CD4-positive, alpha-beta memory T cell (primary cell): ENCODE measurements at places on chromosomes 2 and 18. TPM values are rescaled to one million over a fixed set of nuclear protein-coding genes. Genes with fewer than 3 reads are reported as not detected.

AOX1 gene
- total RNA-seq: not detected

- no peak overlapping the region for H3K4me3 ChIP-seq
- no peaks in the 10 kb centered on the region for H3K4me1 ChIP-seq
- peaks cover 60% of the 10 kb centered on the region for H3K36me3 ChIP-seq
- H3K27ac ChIP-seq: no peak overlapping the region
- H3K27me3 ChIP-seq: no peaks in the 10 kb centered on the region
These were observed 43.2 kb upstream of the GPR75 start for GRCh38 chr2:53903011-53903410.

DNA sequence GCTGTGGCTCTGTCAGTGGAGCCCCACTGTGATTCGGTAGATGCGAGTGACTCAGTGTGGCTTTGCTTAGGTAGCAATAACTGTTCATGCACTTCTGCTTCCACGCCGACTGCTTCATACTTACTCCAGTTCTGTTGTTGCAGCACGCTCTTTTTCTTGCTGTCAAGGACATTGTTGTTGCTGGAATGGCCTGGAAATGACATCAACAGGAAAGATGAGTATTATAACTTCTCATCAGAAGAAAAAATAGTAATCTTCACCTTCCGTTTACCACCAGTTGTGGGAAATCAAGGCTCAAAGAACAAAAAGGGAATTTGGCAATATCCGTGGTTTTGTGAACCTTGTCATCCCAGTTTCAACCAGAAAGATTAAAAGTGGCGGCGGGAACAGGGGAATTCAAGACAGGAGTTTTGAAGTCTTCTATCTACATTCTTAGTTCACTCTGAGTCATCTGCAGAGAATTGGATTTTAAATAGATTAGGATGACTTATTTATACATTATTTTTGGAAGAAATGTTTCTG lies 8.3 kb downstream of the TM4SF20 start:
- H3K27me3 ChIP-seq: no peaks in the 10 kb centered on the region
- H3K27ac ChIP-seq: no peak overlapping the region
- H3K4me1 ChIP-seq: no peaks in the 10 kb centered on the region
- H3K36me3 ChIP-seq: no peaks in the 10 kb centered on the region

GRCh38 chr2:24448797-24449196 lies 42.3 kb upstream of the NCOA1 start:
- H3K27ac ChIP-seq: no peak overlapping the region
- DNase-seq: no peak
- no peaks in the 10 kb centered on the region for H3K36me3 ChIP-seq
- no peaks in the 10 kb centered on the region for H3K27me3 ChIP-seq
- no peak overlapping the region for H3K4me3 ChIP-seq

DNA sequence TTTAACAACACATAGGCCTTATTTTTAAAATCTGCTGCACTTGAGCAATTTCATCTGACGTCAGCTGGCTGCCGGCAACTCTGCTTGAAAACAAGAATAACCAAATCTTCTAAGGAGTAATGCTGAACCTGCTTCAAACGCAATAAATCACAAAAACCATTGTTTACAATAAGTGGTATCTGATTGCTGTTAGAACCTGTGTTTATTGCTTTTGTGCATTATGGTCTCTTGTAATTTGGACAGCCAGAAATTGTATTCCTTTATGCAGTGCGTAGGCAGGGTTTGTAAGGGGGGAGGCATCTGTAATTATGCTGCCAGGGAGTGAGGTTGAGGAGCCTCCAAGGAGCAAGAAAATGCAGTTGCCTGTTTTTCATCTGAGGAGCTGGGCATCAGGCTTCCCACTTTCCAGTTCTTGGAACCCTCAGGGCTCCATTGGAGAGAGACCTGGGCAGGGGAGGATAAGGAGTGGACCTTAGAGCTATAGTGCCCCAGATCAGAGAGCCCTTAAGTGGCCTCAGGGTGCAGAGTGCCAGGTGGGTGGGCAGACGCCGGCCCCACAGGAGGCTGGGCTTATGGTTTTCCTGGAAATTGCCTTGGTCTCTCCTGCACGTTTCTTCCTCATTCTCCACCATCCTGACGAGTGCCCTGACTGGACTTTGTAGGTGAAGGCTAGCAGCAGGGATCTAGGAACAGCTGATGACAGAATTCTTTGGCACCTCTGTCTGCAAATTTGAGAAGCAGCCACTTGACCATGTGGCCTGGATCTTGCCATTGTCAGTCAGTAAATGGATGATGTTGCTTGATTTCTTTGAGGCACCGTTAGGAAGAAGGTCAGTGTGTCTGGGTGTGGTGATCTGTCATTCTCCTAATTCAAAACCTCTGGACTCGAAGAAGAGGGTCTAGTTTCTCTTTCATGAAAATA lies 129.2 kb downstream of the KLHL29 start:
- no peak overlapping the region for H3K27ac ChIP-seq
- H3K4me1 ChIP-seq: no peaks in the 10 kb centered on the region
- no peak overlapping the region for H3K4me3 ChIP-seq
- H3K27me3 ChIP-seq: no peaks in the 10 kb centered on the region
- H3K36me3 ChIP-seq: no peaks in the 10 kb centered on the region

DNA sequence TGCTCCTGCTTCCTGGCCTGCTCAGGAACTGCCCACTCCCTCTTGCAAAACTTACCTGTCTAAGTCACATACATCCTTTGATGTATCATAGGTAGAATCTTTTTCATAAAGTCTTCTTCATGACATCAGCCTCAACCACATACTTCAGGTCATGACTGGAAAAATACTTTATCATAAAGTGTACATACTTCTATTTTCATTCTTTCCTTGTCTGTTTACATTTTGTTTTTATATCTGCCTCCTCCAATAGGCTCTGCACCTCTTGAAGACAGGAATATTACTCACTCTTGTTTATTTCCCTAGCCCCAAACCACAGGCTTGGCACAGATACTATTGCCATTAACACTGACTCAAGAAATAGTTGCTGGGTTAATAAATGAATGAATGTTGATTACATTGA lies 43.6 kb upstream of the ZNF804A start:
- DNase-seq: no peak
- no peaks in the 10 kb centered on the region for H3K27me3 ChIP-seq
- H3K27ac ChIP-seq: no peak overlapping the region
- no peaks in the 10 kb centered on the region for H3K36me3 ChIP-seq
- no peaks in the 10 kb centered on the region for H3K4me1 ChIP-seq

- peak overlapping the region; percentile 78 for H3K4me3 ChIP-seq
- no peaks in the 10 kb centered on the region for H3K27me3 ChIP-seq
- DNase-seq: peak; percentile 51
- H3K27ac ChIP-seq: peak overlapping the region; percentile 62
These were observed 22.8 kb downstream of the ZSCAN30 start for GRCh38 chr18:35267161-35267651.

DNA sequence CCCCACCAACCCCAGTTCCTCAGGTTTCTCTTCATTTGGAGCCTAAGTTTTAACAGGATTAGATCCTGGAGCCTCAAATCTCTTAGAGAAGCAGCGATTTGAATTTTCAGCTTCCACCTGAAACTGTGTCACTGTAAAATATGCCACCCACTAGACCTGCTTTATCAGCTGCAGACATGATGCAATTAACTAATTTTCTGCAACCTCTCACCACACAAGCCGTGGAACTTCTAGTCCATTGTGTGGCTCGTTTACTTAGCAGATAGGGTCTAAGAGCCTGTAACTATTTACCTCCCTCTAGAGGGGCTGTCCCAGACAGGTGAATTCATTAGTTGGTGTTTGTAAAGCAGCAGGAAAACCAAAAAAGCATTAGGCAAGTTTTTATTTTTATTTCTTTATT lies 31.6 kb upstream of the FZD5 start:
- H3K27me3 ChIP-seq: no peaks in the 10 kb centered on the region
- no peak for DNase-seq
- no peak overlapping the region for H3K4me3 ChIP-seq
- no peak overlapping the region for H3K27ac ChIP-seq
- H3K36me3 ChIP-seq: no peaks in the 10 kb centered on the region

GRCh38 chr2:188628989-188629752 lies 337.5 kb downstream of the GULP1 start:
- H3K27ac ChIP-seq: no peak overlapping the region
- DNase-seq: no peak
- no peaks in the 10 kb centered on the region for H3K4me1 ChIP-seq
- H3K4me3 ChIP-seq: no peak overlapping the region

DNA sequence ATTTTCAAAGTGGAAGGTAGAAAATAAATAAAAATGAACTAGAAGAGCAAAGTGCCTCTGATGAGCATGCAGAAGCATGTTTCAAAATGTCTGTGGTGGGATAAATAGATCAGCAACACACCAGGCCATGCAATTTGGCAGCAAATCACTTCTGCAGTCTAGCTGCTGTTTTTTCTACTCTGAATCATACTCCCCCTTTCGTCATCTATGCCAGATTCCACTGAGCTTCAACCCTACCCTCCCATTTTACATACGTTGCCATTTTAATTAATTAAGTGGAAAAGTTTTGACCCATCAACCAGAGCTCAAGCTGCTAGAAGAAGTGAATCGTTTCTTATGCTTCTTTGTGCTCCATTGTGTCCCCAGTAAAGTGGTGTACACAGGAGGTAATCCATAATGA lies 79.3 kb downstream of the NRXN1 start:
- H3K4me1 ChIP-seq: no peaks in the 10 kb centered on the region
- H3K27ac ChIP-seq: no peak overlapping the region
- H3K27me3 ChIP-seq: no peaks in the 10 kb centered on the region
- no peak for DNase-seq
- no peak overlapping the region for H3K4me3 ChIP-seq
- H3K36me3 ChIP-seq: no peaks in the 10 kb centered on the region

DNA sequence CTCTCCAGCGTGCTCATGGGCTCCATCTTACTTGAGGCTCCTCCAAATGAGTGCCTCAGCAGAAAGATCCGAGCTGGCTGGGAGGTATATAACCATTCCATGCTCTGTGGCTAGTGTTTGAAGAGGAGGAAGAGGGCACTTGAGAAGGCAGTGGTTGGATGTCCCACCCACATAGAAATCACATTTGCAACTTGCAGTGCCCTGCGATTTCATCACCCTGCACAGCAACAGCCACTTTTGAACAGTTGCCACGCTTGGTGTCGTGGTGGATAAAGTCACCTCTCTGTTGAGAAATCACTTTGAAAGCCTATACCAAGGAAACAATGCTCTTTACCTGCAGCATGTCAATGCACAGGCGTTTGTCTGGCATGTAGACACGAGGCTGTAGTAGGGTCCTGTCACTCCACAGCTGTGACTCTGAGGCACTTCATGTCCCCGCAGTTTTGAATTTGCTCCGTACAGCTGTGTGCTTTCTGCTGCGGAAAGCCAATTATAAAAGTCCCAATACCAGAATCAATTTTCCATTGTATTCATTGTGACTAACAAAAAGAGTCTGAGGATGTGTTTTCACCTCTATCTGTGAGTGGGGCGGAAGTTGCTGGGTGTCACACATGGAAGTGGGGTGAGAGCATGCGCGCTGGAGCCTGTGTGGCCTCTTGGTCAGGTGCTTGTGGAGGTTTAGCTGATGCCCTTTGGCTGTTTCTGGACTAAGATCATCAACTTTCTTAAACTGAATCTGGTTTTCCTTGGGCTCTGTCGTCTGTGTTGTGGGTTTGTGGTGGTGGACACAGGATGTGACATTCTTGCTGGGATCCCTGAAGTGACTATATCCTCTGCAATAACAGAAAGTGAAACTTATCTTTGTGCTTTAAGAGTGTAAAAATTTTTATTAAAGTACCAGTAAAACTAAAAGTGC lies 2.8 kb downstream of the CNDP2 start:
- peaks cover 44% of the 10 kb centered on the region for H3K4me1 ChIP-seq
- H3K27me3 ChIP-seq: no peaks in the 10 kb centered on the region
- DNase-seq: peak; percentile 78
- H3K36me3 ChIP-seq: peaks cover 25% of the 10 kb centered on the region

DNA sequence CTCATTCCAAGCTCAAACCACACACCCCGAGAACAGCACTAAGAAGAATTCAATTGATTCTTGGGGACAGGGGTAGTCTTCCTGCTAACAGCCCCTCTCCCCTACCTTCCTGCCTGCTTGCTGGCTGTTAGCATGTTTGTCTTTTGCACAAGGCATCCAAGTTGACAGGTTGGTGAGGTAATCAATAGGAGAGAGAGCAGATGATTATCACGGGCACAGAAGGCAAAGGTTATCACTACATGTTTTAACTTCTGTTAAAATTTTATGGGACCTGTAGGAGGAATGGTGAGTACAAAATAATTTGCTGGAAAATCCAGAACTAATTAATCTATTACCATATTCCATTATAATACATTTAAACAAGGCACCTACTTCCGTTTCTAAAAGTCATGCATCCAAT lies 442.1 kb upstream of the TCF4 start:
- no peak overlapping the region for H3K27ac ChIP-seq
- no peak for DNase-seq
- H3K4me1 ChIP-seq: no peaks in the 10 kb centered on the region
- no peaks in the 10 kb centered on the region for H3K36me3 ChIP-seq

DNA sequence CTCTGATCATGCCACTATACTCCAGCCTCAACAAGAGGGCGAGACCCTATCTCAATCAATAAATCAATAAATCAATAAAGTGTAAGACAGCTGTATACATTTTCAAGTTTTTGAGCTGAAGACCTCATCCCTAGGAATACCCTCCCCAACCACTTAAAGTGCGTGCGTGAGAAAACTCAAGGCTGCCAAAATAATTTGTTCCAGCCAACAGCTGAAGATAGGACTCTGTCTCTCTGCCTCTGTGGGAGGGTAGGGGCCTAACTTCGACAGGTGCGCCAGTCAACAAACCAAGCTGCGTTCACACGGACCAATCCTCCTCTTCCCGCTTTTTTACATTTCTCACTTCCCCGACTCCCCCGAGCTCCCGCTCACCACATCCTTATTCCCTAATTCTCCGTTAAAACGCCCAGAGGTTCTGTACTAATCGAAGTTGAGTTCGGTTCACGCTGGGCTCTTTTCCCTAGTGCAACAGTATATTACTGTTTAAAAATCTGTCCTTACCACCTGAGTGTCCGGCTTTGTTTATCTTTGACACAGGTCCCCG lies 618 bp downstream of the POLR2D start:
- peak overlapping the region; percentile 78 for H3K4me3 ChIP-seq
- H3K27me3 ChIP-seq: no peaks in the 10 kb centered on the region
- DNase-seq: no peak

DNA sequence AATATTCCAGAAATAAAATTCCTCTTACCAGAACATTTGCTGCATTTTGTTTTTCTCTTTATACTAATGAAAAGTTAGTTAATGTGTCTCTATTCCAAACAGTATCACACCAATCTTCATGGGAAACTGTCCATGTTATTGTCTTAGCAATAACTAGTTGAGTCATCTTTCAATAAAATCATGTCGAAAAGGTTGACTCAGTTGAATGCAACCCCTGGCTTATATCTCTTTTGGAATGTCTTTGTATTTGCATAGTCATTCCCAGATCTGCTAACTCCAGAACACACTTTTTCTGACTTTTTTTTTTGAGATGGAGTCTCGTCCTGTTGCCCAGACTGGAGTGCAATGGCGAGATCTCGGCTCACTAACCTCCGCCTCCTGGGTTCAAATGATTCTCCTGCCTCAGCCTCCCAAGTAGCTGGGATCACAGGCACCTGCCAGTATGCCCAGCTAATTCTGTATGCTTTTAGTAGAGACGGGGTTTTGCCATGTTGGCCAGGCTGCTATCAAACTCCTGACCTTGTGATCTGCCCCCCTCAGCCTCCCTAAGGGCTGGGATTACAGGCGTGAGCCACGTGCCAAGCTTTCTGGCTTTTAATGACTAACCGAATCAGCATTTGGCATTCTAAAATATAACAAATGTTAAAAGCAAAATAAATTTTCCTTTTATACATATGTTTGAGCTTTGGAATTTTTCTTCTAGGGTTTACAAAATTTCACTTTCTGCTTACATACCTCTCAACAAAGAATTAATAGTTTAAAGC lies 133.2 kb upstream of the GULP1 start:
- H3K4me1 ChIP-seq: no peaks in the 10 kb centered on the region
- no peaks in the 10 kb centered on the region for H3K36me3 ChIP-seq
- no peak for DNase-seq
- H3K27ac ChIP-seq: no peak overlapping the region
- H3K27me3 ChIP-seq: no peaks in the 10 kb centered on the region
- H3K4me3 ChIP-seq: no peak overlapping the region
